ENCODE measurements at places on chromosomes 2 and 18.

DNA sequence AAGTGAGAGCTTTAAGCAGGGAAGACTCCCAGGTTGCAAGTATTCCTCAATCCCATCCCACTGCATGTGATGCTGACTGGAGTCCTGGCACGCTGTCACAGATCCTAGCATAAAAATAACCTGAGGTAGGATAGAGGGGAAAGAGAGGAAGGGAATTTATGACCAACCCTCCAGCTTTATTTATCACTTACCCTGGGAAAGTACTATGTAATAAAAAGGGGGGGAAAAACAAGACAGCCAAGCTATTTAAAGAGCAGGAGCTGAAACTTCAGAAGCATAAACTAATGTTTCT, 122.2 kb downstream of the SLC8A1 start:
- DNase-seq = no peak

DNA sequence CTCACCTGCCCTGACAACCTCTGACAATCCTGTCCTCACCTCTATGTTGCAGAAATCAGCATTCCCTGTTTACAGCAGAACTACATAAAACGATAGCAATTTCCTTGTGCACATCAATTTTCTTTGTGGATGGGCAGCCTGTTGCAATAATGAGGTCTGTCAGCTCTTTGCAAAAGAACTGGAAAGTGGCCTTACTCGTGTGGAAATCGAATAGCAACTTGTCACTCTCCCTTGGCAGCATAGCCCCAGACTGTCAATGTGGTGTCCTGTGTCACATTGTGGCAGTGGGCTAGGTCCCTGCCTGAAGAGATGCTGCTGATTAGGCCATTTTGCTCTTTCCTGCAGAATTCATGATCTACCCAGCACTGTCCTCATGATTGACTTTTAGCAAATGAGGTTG, 531.9 kb downstream of the CCDC85A start:
- DNase-seq = no peak

DNA sequence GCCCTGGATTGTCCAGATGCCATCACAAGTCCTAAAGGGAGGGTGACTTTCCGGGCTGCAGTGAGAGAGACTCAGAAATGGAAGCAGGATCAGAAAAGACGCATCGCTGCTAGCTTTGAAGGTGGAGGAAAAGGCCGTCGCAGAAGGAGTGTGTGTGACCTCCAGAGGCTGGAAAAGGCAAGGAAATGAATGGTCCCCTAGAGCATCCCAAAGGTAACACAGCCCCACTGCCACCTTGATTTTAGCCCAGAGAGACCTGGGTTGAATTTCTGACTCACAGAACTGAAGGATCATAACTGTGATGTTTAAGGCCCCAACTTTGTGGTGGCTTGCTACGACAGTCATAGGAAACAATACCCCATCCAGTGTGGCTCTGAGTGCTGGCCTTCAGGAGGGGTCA, 8.6 kb upstream of the NCK2 start:
- DNase-seq = no peak

DNA sequence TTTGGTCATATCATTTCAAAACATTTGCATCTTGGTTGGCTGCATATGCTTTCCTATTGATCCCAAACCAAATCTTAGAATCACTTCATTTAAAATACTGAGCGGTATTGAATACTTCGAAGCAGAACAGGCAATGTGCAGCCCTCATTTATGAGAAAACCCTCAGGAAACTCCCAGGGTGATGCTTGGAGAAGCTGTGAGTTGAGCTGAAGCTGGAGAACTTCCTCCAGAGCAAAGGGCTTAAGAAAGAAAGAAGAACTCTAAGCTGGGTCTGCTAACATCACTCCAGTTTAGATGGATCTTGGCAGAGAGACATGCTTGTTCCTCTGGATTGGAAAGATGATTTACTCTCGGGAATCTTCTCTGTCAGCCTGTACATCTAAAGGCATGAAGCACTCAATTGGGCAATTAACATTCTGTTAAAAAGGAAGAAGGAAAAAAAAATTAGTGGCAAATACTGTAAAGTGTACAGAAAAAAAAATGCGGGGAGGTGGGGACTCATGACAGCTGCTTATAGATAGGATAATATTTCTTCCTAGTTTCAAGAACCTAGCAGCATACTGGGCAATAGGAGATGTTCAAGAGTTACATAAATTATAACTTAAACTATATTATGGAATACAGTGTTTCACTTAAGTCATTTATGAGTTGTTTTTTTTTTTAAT, 49.5 kb downstream of the ATIC start:
- DNase-seq = no peak
